Amniotic stem cell (primary cell): ENCODE measurements at places on chromosomes 3 and 15.

DNA sequence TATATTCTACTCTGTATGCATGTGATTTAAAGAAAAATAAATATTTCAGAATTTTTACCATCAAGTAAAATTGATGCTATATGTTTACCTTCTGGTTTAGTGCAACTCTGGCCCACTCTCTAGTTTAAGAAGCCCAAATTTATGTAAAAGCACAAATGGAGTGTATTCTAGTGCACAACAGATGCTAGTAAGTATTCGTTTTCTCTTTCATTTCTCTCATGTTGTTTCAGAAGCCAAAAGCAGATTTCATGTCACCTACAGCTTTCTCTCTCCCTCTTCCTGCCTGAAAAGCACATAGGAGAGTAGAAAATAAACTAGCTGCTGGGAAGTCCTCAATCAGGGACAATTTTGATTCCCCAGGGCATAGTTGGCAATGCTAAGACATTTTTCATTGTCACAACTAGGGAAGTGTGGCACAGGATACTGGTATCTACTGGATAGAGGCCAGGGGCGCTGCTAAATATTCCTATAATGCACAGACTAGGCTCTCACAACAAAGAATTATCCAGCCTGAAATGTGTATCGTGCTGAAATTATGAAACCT is 147.4 kb upstream of the ARHGEF26 start:
- no peak for DNase-seq

GRCh38 chr3:107221856-107222255 is 155.4 kb upstream of the CCDC54 start:
- DNase-seq = no peak

DNA sequence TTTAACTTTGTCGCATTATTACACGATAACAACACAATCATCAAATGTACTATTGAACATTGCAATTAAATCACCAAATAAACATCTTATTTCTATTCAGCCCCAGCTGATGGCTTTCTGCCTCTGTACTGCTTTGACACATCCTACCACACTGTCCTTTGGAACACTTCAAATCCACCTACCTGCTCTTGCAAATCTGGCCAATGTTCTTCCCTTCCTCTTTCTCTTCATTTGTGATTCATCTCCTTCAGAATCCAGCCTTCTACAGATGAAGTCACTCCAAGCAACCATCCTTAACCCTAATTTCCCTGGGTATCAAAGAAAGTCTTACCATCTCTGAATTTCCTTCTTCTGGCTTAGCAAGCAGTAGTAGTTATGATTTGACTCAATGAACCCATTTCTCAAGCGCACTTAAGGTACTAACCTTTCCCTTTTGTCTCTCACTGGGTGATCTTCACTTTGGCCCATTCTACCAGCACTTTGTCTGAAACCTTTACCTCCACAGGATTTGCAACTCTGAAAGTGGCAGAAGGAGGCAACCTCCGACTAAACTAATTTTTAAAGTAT is 502.9 kb downstream of the FOXP1 start:
- no peak for DNase-seq

GRCh38 chr3:121918779-121919483 is 24.7 kb downstream of the SLC15A2 start:
- DNase-seq = no peak

DNA sequence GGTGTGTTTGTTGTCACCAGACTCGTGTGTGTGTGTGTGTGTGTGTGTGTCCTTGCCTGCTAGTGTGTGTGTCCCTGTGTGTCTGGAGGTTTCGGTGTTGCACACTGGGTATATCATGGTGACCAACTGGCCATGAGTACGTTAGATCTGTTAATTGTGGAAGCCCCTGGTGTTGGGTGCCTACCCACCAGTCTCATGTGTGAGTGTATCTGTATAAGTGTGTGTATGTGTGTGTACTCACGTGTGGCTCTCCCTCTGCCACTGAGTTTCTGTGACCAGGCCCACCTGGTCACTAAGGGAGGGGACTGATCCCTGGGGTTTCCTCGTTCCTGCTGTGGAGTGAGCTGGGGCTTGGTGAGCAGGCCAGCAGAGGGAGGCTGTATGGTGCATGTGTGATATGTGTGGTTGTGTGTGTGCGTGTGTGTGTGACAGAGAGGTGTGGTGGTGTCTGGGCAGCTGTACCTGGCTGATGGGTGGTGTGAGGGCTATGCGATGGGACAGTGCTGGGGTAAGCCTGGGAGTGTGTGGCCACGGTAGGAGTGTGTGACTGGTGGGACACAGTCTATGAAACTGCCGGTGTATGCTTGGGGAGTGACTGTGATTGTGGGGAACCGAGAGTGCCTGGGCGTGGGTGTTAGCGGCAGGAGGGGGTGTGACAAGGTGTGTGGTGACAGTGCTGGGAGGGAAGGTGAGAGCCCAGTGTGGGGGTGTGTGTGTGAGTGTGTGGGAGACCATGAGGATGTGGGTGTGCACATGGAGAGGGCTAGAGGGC is 1.8 kb downstream of the PRKCD start:
- no peak for DNase-seq

DNA sequence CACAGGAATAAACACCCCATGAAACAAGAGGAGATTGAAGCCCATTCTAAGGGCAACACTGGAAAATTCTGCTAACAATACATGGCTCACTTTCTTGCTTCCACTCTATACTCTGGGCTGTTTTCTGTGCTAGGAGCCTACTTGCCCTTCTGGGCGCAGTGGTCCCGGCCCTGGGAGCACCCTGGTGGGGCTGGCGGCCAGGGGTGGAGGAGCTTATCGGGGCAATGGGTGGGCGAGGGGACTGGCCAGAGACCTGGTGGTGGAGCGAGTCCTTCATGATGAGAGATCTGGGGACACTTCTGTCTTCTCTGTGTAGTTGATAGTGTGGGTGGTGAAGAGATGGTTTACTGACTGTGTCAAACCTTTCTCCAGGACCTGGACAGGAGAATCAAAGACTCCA is 1128.5 kb downstream of the TBL1XR1 start:
- DNase-seq = no peak

DNA sequence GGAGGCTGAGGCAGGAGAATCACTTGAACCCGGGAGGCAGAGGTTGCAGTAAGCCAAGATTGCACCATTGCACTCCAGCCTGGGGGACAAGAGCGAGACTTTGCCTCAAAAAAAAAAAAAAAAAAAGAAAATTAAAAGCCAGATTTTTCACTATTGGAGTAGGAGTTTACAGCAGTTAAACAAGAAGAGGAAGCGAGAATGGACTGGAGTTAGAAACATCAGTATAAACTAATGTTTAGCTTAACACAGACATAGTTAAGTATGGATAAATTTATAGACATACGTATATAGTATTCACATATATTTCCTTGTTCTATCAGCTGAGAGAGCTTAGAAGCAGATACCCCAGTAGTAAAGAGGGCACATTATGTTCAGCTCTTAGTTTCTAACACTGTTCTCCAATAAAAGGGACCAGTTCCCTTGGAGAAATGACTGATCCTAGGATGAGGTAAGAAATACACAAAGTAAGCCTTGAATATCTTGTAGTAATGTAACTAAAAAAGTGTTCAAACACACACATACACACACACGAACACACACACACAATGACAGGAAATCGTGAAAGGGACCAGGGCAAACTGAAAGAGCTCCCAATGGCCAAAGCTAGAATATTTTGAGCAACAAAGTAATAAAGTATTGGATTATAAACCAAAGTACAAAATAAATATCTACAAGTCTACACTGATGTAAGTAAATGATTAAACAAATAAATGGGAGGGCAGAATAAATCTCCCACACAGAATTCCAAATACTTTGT is 25.1 kb downstream of the PIK3CB start:
- DNase-seq = no peak

DNA sequence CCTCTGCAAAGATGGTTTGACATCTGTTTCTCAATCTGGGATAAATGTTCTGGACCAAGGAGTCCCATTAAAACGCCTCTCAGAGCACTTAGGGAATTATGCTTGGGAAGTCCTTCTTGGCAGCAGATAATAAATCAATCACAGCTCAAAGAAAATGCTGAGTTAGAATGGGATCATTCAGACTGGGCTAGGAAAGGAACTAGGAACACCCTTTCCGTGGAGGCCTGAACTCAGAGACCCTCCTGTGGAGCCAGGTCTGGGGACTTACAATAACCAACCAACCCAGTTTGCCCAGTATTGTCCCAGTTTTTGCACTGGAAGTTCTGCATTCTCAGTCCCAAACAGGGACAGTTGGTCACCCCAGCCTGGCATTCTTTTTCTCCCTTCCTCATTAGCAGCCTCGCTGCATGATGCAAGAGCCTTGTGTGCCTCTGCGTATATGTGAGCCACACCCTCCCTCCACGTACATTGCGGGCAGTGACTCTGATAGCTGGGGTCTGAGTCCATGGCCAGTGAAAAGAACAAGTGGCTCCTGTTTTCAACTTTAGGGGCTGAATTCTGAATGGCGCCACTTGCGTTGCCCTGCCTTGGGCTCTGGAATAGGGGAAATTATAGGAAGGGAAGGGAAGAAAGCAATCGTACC is 88.7 kb downstream of the SEMA5B start:
- no peak for DNase-seq

DNA sequence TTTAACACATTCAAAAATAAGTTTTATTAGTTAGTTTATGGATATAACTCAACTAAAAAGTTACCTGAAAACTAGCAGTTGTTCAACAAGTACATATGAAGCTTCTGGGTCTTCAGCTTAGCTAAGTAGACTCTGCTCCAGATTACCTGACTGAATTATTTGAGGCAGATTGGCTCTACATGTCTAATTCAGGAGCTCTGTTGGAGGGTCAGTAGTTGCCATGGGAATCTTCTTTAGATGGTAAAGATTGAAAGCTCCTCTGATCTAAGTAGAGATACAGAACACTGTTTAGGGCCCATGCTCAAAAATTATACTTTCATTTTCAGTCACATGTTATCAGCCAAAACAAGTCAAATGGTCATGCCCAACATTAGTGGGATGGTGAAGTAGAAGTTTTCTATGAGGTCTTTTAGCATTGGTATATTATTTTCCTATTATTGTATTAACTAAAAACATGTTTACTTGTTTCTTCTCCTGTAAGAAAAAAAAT is 1476.9 kb downstream of the OTOL1 start:
- DNase-seq = no peak

- no peak for DNase-seq
Measured at GRCh38 chr3:101248736-101249135, 71.6 kb downstream of the IMPG2 start.

- no peak for DNase-seq
Measured at GRCh38 chr3:187296058-187296457, 4.5 kb upstream of the MASP1 start.

GRCh38 chr3:197802779-197803459 is 11.9 kb downstream of the LRCH3 start:
- DNase-seq = no peak

- DNase-seq = no peak
Measured at GRCh38 chr3:151259664-151260063, 18.7 kb downstream of the P2RY14 start.

GRCh38 chr3:110677506-110677905 is 394.1 kb upstream of the NECTIN3 start:
- DNase-seq = no peak

GRCh38 chr15:74375303-74375693 is 7.9 kb upstream of the CYP11A1 start:
- no peak for DNase-seq

DNA sequence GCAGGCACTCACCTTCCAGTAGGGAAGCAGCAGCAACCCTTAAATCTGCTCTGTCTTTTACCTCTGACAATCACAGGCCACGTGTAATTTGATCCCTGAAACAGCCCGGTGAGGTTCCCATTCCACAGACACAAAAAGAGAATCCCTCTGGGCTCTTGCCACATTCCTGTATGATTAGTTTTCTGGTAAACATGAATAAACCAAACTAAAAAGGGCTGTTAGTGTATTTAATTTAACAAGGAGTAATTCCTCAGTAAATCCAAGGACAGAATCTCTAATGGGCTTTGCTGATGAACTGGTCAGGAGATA is 186.9 kb downstream of the FAM43A start:
- DNase-seq = no peak

DNA sequence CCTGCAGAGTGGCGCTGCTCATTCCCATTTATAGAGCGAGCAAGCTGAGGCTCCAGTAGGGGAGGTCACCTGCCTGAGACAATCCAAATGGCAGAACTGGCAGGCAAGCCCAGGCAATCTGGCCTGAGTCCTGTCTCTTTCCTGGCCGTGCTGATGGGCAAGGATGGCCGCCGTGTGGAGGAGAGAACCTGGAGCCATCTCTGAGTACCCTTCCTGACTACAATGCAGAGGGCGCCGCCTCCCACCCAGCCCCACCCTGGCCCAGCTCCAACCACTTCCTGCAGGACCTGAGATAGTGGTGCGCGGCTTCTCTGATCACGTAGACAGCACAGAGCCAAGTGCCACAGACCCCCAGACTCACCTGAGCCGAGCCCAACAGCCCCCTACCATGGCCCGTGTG is 7.0 kb downstream of the TLR9 start:
- no peak for DNase-seq

DNA sequence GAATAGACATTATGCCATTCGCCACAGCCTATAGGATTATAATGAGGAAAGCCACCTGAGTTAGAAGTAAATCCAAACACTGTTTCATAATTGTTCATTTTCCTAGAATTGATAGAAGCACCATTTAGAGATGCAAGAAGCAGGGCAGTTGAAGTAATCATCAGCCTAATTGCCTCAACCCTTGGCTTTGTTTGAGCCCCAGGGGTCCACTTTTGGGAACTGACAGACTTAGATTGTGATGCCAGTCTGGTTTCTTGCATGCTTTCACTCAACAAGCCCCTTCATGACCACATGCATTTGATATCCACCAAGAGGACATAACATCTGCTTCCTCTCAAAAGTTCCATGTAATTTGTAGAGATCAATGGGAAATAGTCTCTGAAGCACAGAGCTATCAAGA is 97.2 kb upstream of the COL8A1 start:
- DNase-seq = no peak

- DNase-seq = no peak
Measured at GRCh38 chr3:182786564-182787196, 6.6 kb upstream of the ATP11B start.

GRCh38 chr15:63870043-63870394 is 36.3 kb upstream of the HERC1 start:
- DNase-seq = no peak

DNA sequence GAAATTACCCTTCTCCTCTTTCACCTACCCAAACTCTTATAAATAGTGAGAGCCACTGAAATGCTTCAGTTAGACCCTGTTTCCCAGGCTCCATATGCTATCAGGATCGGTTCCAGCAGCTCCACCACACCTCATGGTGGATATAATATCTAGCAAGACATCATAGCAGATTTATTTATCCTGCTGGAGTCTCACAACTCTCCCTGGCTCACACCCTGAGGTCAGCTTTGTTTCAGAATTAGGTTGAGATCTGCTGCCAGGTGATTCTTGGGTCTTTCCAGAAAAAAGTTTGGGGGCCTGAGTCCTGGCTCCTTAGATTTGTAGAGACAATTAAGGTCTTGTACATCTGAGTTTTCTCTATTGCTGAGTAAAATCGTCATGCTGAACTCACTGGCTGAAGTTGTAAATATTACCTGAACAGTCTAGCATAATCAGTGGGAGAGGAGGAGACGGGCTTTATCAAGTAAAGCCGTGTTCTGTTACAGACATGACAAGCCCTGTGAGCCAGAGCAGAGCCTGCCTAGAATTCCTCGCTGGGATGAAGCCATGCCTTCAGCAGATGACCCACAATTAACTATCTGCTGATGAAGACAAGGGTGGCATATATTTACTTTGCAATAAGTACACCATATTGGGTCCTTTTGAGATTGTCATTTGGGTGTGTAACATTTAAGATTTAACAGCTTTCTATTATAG is 131.6 kb downstream of the STAC start:
- DNase-seq = no peak

- DNase-seq = no peak
Measured at GRCh38 chr15:58486564-58486963, 54.8 kb downstream of the LIPC start.

GRCh38 chr15:42608752-42609488 is 33.5 kb downstream of the STARD9 start:
- DNase-seq = no peak
